Fibroblast of skin of abdomen (primary cell): ENCODE measurements at places on chromosomes 5 and 9.
A peak's percentile ranks its signal among the peaks of the same experiment; 100 is the strongest.

DNA sequence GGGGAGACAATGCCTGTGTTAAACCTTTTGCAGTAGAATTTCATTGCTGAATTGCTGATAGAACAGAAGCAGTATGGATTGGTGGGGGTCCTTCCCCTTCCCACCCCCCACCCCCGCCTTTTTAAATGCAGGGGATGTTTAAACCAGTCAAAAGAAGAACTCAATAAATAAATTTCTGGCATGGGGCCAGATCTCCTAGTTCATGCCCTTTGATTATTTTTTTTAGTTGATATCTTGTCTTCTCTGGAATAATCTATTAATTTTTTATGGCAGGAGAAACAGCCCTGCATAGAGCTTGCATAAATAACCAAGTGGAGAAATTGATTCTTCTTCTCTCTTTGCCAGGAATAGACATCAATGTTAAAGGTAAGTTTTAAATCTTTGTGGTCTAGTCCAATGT, 72.8 kb downstream of the SLF1 start:
- DNase-seq = no peak

GRCh38 chr5:81778642-81779041, 27.7 kb upstream of the SSBP2 start:
- DNase-seq = peak; percentile 87

DNA sequence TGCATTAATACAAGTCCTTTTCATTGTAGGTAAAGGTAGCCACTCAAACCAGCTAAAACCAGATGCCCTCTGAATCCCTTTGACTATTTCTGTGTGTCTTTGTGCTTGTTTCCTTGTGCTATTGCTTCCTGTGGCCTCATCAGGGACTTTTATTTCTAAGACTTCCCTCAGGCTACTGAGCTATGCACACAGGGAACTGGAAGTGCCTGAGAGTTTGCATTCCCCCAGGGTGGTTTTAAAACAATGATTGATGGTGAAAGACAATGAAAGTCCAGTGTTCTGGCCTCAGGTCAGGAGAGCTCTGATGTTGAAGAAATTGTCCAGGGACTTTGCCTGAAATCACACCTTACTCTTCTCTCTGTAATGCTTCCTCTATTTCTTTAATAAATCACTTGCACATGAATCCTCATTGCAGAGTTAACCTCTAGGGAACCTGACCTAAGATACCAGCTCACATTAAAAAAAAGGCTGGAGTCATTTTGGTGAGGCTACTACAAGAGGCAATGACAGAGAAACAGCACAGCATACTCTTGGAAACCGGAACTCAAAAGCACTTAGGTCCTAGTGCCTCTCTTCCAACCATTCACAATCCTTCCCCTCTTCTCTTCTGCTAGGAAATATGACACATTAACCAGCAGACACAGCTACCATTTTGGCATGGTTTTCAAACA, 158.1 kb upstream of the NREP start:
- DNase-seq = no peak

GRCh38 chr9:80775530-80775929, 913.8 kb downstream of the TLE1 start:
- DNase-seq = peak; percentile 51

DNA sequence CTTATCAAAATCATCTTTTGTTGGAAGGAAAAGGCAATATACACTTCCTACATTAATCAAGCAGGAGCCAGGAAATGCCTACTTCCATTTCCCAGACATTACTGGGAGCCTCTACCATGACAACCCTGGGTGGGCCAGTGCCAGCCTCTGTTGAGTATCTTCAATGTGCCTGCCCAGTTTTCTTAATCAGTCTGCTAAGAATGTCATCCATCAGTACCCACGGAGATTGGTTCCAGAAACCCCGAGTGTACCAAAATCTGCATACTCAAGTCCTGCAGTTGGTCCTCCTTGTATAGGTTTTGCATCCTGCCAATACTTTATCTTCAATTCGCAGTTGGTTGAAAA, 82.4 kb downstream of the MARCHF3 start:
- DNase-seq = no peak
